ENCODE measurements at places on chromosomes 7 and 10. TPM values are rescaled to one million over a fixed set of nuclear protein-coding genes. Genes with fewer than 3 reads are reported as not detected.

The CYP3A5 gene
- total RNA-seq = not detected

The JAKMIP3 gene
- total RNA-seq = 0.92 TPM

GRCh38 chr10:103273041-103273441, 3.9 kb upstream of the INA start:
- H3K4me3 ChIP-seq = no peak overlapping the region
- peaks cover 8% of the 10 kb centered on the region for H3K4me1 ChIP-seq
- H3K27me3 ChIP-seq = no peaks in the 10 kb centered on the region
- DNase-seq = peak; percentile 97
- peak overlapping the region; percentile 66 for H3K27ac ChIP-seq

GRCh38 chr10:72353965-72354355, 759 bp downstream of the DNAJB12 start:
- no peaks in the 10 kb centered on the region for H3K36me3 ChIP-seq
- H3K4me1 ChIP-seq = peaks cover 9% of the 10 kb centered on the region
- H3K27me3 ChIP-seq = no peaks in the 10 kb centered on the region
- H3K27ac ChIP-seq = peak overlapping the region; percentile 84
- peak overlapping the region; percentile 86 for H3K4me3 ChIP-seq

DNA sequence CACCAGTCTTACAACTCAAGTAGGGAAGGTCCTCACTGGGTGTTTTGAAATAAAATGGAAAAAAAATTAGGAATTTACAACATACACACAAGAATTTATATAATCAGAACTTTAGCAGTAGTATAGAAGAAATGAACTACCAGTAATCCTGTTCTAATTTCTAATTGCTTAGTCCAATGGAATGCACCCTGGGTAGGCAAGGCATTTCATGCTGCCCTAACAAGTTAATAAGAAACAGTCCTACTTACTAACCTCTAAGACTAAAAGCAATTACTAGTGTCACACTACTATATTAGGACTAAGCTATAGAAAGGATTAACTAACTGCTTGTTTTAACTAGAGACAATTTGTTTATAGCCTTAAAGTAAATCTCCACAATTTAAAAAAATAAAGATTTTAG, 158.1 kb downstream of the BTAF1 start:
- peaks cover 8% of the 10 kb centered on the region for H3K4me1 ChIP-seq
- H3K36me3 ChIP-seq = no peaks in the 10 kb centered on the region
- DNase-seq = no peak
- no peak overlapping the region for H3K27ac ChIP-seq
